Activated CD4-positive, alpha-beta T cell treated with anti-CD3 and anti-CD28 coated beads for 24 hours (primary cell): ENCODE measurements at places on chromosomes 3 and 15.

DNA sequence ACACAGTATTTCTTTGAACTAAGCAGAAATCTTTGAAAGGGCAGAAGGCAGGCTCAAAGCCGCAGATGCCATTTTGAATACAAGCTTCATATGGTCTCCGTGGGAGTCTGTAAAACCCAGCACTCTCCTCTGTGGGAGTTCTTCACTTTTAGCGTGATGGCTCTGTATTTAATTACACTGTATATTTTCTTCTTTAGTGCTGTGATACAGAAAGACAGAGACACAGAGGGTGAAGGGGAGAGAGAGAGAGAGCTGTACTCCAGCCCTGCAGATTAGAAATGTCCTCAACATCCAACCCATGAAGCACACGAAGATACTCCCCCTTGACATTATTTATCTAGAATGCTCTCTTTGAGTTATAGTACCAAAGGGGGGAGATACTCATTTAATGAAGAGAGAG lies 752.6 kb upstream of the NR2F2 start:
- DNase-seq: no peak

- DNase-seq: no peak
Measured at GRCh38 chr3:170909129-170909903, 879 bp upstream of the EIF5A2 start.

- no peak for DNase-seq
Measured at GRCh38 chr3:79111375-79112052, 656.3 kb downstream of the ROBO1 start.

GRCh38 chr3:10280571-10280970 lies 12.2 kb downstream of the GHRL start:
- no peak for DNase-seq

DNA sequence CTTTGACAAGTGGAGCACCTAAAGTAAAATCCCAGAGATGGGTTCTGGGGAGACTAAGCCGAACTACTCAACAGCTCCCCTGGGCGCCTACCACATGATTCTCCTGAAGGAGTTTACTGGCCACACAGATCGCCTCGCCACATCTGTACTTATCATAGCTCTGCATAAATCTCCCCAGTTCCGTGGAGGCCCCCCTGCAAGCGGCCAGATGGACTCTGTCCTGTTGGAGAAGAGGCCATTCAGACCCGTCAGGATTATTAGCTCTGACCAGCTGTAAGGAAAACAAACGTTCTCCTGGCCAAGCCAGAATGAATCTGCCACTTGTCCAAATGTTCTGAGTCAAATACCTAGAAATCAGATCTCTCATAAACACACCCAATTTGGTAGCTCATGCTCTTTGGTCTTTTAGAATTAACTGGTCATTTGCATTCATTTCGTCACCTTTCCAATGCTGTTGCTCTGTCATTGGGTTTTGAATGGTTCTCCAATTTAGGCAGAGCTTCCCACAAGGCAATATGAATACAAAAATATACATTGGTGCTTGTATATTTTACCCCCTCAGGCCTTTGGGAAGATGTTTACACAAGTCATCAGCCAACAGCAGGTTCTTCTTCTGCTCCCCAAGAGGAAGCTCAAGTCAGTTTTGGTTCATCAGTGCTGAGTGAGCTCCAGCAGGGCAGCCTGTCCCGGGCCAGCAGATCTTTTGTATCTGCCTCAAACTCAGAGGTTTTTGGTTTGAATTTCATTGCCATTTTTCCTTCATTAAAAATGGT lies 124.5 kb downstream of the THSD4 start:
- no peak for DNase-seq

DNA sequence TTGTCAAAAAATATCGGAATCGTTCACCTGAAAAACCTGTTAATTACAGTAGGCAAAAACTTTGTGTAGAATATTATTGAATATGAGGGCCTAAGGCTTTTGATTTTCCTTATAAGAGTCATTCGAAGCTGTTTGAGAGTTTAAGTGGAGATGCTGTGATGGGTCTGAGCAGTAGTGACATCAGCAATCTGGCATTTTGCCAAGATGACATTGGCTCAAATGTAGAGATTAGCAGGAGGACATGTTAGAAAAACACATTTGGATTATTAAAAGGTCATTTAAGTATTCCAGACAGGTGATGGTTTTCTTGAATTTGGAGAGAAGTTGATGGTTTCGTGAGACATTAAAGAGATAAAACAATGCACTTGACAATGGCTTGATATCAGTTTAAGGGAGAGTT lies 12.9 kb downstream of the OR5AC2 start:
- no peak for DNase-seq

DNA sequence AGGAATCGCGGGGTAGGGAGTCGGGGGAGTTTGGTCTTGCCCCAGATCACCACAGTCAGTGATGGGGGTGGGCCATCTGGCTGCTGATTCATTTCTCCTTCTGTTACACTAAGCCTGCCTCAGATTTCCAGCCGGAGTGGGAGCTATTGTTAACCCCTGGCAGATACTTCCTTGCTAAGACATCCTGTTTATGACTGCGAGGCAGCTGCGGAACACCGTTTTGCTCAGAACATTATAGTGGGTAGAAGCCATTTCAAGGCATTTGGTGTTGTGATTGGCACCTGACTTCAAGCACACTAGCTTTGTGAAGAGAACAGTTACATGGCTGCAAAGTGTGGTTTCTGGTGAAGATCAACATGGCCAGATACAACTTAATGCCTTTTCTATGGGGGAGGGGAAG lies 73.8 kb downstream of the FLNB start:
- no peak for DNase-seq

- no peak for DNase-seq
Measured at GRCh38 chr15:88215066-88215648, 41.4 kb downstream of the NTRK3 start.

DNA sequence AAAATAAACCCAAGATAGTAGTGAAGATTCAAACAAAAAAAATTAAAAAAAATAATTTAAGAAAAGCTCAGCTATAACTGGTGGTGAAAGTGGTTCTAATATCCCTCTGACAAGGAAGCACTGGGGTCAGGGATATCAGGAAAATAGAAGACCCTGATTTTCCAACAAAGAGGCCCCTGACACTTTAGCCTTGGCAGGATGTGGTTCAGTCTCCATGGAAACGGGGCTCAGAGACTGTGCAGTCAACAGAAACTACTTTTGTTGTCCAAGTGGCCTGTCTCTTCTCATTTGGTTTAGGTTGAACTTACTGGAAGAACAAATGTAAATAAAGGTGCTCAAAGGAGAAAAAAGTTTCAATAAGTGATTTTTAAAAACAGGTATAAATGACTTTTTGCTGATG lies 27.2 kb downstream of the INTS14 start:
- DNase-seq: no peak

DNA sequence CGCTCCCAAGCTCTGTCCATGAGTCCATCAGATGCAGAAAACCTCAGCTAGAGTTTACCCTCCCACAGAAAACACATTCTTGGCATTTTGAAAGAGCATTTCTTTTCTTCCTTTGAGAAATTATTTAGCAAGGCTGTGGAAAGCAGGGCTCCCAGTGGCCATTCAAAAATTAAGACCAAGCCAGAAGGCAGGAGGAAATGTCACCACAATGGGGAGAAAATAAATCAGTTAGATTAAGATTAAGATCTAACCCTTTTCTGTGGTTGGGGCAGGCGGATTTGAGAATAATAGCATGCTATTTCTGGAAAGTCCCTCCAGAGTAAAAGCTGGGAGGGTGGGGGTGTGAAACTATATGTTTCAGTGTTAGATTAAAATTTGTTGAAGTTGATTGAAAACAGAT lies 20.2 kb downstream of the LRIG1 start:
- DNase-seq: peak; percentile 45

GRCh38 chr15:34708422-34708821 lies 46.4 kb downstream of the GJD2 start:
- DNase-seq: no peak

GRCh38 chr15:31135523-31135922 lies 34.0 kb upstream of the TRPM1 start:
- DNase-seq: no peak

- no peak for DNase-seq
Measured at GRCh38 chr3:30399394-30400181, 206.8 kb upstream of the TGFBR2 start.

GRCh38 chr3:101325393-101326134 lies 5.2 kb upstream of the IMPG2 start:
- no peak for DNase-seq
